Activated T-helper 1 cell treated with anti-CD3 and anti-CD28 coated beads, Interleukin-2, amount 50 U/mL, for 16 hours (primary cell): ENCODE measurements at places on chromosomes 12 and 14.

DNA sequence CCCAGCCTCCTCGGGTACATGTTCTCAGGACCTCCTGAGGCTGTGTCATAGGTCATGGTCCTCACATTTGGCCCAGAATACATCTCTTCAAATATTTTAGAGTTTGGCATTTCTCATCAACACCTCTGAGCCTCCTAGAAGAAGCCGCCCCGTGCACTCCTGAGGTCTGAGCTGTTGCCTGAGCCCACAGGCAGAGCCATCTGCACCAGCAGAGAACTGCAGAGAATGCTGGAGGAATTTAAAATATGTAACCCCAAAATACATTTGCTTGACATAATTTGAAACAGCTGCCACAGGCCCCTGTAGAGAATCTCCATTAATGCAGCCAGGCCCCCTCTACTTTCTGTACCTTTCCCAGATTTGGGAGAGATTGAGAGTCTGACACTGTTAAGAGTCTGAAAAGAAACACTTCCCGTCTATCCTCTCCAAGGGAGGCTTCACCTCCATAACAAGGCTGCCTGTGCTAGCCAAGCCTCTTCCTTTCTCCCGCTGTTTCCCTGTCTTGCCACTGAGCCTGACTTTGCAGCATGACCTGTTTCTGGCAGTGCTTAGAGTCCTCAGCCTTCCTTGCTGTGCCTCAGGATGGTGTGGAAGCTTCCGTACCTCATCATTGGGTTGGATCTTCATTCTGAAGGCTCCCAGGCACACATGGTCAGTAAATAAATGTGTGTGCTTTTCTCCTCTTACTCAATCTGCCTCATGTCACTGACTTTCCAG is 95.4 kb upstream of the SFSWAP start:
- DNase-seq = no peak

DNA sequence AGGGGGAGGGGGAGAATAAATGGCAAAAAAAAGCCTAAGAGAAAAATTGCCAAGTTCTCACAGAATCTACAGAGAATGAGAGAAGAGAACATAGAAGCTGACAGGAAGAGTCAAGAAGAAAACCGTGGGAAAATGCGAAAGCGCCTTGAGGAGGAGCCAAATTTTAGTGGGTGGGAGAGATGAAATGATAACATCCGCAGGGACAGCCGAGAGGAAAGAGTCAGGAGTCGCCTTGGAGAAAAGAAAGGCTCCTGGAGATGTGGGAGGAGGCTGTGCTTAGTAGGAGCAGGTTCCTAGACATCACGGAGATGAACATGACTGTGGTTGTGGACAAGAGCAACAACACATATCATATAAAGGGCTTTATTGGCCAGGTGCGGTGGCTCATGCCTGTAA is 49.4 kb downstream of the PHLDA1 start:
- no peak for DNase-seq

GRCh38 chr14:22689199-22689598 is 45.0 kb upstream of the OR6J1 start:
- DNase-seq = no peak

DNA sequence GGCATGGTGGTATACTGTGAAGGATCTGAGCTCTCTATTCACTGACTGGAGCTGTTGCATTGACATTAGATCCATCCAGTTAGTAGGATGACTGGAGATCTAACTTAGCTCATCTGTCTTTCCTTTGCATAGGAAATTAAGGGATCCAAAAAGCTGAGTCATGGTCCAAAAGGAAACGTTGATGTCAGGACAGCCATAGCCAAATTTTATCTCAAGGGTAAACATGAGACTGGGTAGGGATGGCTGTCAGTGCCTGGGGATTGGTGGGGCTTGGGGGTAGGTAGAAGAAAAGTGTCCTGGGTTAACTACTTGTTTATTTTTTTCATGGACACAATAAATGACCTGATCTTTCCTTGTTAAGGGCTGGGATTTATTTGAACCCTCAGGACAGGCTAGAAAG is 4.6 kb downstream of the FAM177A1 start:
- no peak for DNase-seq

- no peak for DNase-seq
Observed at GRCh38 chr12:51482929-51483697, 58.5 kb downstream of the SLC4A8 start.

DNA sequence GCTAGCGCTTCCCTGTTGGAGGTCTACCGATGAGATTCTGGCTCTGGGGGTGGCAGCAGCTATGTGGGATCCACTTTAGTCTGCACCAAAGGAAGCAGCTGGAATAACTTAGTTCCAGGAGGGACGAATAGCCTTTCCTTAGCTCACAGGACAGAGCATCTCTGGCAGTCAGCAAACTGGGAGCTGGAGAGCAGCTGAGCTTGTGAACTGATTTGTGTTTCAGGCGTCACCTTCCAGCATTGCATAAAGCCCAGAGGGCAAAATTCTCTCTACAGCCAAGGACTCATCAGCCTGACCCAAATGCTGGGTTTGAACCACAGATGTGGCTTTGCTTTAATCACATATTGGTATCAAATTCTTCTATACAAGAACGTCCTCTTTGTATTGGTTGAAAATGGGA is 81.9 kb upstream of the PELI2 start:
- DNase-seq = no peak

DNA sequence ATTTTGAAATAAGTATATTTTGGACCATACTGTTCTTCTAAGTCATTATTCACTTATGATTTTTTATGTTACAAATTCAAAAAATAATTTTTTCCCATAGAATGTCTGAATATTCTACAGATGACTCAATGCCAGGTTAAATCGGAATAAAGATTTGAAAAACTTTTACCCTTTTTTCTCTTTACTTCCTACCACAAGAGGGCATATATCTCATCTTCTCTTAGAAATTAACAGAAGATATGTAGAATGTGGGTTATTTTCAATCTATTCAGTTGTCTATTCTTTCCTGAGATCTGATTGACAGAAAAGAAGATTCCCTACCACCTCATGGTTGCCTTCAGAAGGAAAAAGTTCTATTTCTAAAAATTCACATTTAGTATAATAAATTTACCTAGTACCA is 53.0 kb upstream of the KITLG start:
- no peak for DNase-seq

GRCh38 chr12:116547955-116548501 is 11.2 kb upstream of the MAP1LC3B2 start:
- no peak for DNase-seq

DNA sequence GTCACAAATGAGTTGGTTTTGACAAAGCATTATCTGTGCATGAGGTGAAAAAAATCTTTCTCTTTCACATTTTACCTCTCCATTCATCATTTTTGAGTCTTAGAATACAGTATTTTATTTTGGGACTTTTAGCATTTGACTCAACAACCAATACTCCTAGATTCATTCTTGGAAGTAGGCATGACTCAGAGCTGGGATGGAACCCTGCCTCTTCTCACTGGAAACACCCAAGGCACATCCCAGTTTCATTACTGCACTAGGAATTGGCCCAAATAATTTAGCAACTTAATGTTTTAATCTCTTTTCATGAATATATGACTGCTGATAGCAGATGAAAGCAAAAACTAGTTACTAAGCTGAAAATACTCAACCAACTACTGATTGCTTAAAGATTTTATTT is 3.3 kb upstream of the PDZRN4 start:
- DNase-seq = no peak

GRCh38 chr12:31339831-31340622 is 14.1 kb upstream of the SINHCAF start:
- DNase-seq = no peak

- no peak for DNase-seq
Observed at GRCh38 chr14:22505309-22505696, 83.7 kb downstream of the DAD1 start.

DNA sequence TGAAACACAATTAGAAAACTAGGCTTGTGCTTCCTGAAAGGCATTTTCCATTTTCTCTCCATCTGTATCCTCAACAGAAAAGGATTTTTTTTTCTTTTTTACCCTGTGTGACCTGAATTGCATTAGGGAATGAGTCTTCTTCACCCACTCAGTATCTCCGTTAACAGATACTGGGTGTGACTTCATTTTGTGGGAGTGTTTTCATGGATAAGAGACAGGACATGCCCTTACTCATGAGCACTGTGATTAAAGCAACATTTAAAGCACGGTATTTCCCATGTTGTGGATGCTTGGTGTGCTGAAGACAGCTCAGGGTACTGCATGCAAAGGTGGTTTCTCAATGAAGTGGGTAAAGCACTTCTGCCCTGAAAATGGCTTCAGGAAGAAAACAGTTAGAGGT is 1397.3 kb upstream of the TMEM132C start:
- DNase-seq = no peak

GRCh38 chr12:32072102-32072501 is 34.5 kb upstream of the BICD1 start:
- no peak for DNase-seq

- DNase-seq = no peak
Observed at GRCh38 chr14:94099006-94099405, 11.5 kb upstream of the IFI27 start.

GRCh38 chr12:68622250-68622649 is 11.6 kb downstream of the RAP1B start:
- no peak for DNase-seq

GRCh38 chr12:48442179-48442847 is 30.0 kb upstream of the ANP32D start:
- DNase-seq = no peak

DNA sequence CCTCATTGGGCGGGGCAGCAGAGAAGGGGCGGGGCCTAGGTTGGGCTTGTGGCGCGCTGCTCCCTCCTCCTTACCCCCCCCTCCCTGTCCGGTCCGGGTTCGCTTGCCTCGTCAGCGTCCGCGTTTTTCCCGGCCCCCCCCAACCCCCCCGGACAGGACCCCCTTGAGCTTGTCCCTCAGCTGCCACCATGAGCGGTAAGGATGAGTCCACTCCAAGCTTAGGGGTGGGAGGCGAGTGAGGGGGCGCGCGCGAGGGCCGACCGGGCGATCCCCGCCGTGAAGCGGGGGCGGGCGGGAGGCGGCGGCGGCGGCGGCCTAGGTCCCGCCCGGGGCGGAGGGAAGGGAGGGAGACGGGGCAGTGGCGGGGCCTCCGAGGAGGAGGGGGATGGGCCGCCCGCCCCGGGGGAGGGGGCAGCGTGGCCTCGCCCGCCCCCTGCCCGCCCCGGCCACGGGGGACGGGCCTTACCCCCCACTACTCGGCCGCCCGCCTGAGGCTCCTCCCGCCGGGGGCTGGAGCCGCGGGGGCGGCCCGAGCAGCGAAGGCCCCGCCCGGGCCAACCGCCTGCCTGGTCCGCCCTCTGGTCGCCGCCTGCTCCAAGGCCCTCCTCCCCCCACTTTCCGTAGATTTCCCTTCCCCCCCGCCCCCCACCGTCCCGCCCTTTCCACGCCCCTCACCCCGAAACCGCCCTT is at the start of gene SP1:
TSS of gene SP1 (plus strand) at position 73 of the 690 bp plus-strand sequence. CDS start at position 189, 116 bp downstream.
- peak; percentile 79 for DNase-seq

DNA sequence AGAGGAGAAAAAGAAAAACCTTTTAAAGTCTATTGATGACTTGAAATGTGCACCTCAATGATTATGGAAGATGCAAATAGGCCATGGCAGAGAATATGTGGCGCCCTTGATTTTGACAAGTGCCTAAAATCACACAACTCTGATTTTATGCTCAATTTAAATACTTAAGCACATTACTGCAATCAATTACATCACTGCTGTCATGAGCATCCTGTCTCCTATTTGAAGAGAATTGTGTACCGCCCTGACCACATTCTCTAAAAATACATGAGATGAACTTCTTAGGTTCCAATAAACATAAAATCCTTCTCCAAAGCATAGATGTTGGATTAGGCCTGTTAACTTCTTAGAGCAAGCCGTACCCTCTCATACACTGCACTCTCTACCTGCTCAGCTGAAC is 1.6 kb downstream of the TXNDC16 start:
- no peak for DNase-seq

DNA sequence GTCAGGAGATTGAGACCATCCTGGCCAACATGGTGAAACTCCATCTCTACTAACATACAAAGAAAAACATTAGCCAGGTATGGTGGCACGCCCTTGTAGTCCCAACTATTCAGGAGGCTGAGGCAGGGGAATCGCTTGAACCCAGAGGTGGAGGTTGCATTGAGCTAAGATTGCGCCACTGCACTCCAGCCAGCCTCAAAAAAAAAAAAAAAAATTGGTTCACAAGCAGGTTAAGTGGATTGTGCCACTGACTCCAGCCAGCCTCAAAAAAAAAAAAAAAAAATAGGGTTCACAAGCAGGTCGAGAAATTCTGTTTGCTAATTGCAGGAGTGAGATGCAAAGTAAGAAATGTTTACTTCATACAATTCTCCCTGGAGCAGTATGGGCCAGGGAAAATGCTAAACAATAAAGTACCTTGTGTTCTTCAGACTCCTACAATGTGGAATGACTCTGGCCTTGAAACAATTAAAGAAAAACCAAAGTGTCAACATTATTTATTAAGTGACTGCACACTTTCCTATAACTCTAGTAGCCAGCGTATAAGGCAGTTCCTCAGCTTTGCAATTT is 6.1 kb downstream of the EDDM3B start:
- no peak for DNase-seq

DNA sequence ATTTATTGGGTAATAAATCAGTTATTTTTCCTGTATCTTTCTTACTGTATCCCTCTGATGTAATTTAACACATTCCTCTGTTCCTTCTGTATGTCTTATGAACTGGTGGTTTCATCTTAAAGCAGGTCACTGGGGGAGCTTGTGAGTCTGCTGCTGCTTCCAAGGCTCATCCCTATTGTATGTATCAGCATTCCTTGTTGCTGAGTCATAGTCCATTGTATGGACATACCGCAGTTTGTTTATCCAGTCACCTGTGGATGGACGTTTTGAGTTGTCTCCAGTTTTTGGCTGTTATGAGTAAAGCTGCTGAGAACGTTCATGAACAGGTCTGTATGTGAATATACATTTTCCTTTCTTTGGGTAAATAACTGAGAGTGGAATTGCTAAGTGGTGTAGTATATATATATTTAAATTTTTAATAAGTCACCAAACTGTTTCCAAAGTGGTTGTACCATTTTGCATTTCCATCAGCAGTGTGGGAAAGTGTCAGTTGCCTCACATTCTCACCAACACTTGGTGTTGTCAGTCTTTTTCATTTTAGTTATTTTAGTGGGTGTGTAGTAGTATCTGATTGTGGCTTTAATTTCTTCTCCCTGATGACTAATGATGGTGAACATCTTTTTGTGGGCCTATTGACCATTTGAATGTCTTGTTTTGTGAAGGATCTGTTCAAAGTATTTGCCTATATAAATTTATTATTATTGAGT is 82.7 kb downstream of the BEGAIN start:
- DNase-seq = no peak

DNA sequence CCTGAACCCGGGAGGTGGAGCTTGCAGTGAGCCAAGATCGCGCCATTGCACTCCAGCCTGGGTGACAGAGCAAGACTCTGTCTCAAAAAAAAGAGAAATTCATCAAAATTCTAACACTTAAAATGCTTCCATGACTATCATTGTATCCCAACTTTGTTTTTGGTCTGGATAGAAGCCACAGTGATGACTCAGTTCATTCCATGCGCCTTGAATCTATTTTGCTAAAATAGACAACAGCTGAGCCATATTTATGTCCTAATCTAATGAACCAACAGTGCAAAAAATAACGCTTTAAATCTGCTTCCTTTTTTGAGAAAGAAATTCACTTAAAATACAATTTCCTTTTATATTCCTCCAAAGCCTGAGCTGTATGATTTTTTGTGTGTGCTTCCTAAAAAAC is 23.2 kb upstream of the BICD1 start:
- DNase-seq = no peak

GRCh38 chr14:50846226-50846880 is 15.4 kb upstream of the NIN start:
- no peak for DNase-seq

GRCh38 chr12:122981587-122982476 is 1.4 kb downstream of the ARL6IP4 start:
- DNase-seq = no peak

GRCh38 chr14:45526715-45527549 is 273.9 kb upstream of the MIS18BP1 start:
- no peak for DNase-seq

- no peak for DNase-seq
Observed at GRCh38 chr12:130029151-130029550, 125.3 kb upstream of the TMEM132D start.
